Esophagus squamous epithelium (tissue), 5 donors: ENCODE measurements at places on chromosomes 12 and 14.

- no peaks in the 10 kb centered on the region for H3K36me3 ChIP-seq
- no peaks in the 10 kb centered on the region for H3K4me1 ChIP-seq
- H3K27ac ChIP-seq, result no peak overlapping the region
- no peak for DNase-seq
- no peaks in the 10 kb centered on the region for H3K27me3 ChIP-seq
These were observed 40.1 kb upstream of the YAF2 start for GRCh38 chr12:42278128-42278510.

GRCh38 chr14:37658156-37658555 lies 62.7 kb downstream of the TTC6 start:
- H3K4me3 ChIP-seq, result no peak overlapping the region
- no peak for DNase-seq
- no peaks in the 10 kb centered on the region for H3K27me3 ChIP-seq
- H3K4me1 ChIP-seq, result peaks cover 9% of the 10 kb centered on the region

GRCh38 chr14:77314539-77315457 lies 5.9 kb downstream of the POMT2 start:
- peak overlapping the region; percentile 6 for H3K27ac ChIP-seq
- no peaks in the 10 kb centered on the region for H3K36me3 ChIP-seq
- no peak for DNase-seq
- H3K4me3 ChIP-seq, result no peak overlapping the region

DNA sequence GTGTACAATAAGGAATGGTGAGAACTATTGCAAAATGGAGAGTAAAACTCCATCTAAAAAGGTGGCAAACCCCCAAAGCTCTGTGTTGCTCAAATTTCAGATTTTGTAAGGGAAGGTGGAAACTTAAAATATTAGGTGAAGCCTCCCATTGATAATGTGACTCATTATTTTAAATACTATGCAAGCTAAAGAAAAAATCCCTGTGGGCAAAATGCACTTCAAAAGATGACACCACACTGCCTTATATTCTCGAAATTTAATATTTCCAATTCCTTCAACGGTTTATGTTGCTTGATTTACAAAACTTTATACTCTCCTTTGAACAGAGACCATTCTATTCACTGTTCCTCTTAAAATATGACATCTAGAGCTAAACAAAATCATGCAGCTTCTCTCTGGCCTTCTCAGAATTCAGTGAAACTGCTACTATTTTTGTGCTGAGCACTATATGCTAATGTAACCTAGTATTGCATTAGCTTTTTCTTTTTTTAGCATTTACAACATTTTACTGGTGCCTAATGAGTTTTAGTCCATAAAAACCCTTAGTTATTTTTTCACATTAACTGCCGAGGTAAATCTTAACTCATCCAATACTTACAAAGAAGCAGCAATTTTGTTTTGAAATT lies 297.7 kb downstream of the SYT1 start:
- H3K27me3 ChIP-seq, result no peaks in the 10 kb centered on the region
- H3K36me3 ChIP-seq, result no peaks in the 10 kb centered on the region
- no peak for DNase-seq
- no peak overlapping the region for H3K4me3 ChIP-seq

DNA sequence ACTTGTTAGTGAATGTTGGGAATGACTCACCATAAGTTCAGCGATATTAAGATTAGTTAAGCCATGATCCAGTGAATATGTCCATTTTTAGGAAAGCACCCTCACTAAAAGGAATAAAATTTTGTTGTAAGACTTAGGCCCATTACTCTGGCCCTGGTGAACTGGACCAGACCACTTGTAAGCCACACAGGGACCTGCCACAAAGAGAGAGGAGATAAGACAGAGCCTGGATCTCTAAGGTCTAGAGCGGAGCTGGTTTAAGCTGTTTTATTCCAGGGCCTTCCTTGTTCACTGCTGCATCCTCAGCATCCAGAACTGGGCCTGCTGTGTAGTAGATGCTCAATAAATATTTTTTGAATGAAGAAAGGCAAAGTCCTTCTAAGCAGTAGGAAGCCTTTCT lies 79.1 kb downstream of the CRADD start:
- DNase-seq, result no peak
- peaks cover 24% of the 10 kb centered on the region for H3K4me1 ChIP-seq
- no peak overlapping the region for H3K27ac ChIP-seq
- no peaks in the 10 kb centered on the region for H3K36me3 ChIP-seq
- no peaks in the 10 kb centered on the region for H3K27me3 ChIP-seq

DNA sequence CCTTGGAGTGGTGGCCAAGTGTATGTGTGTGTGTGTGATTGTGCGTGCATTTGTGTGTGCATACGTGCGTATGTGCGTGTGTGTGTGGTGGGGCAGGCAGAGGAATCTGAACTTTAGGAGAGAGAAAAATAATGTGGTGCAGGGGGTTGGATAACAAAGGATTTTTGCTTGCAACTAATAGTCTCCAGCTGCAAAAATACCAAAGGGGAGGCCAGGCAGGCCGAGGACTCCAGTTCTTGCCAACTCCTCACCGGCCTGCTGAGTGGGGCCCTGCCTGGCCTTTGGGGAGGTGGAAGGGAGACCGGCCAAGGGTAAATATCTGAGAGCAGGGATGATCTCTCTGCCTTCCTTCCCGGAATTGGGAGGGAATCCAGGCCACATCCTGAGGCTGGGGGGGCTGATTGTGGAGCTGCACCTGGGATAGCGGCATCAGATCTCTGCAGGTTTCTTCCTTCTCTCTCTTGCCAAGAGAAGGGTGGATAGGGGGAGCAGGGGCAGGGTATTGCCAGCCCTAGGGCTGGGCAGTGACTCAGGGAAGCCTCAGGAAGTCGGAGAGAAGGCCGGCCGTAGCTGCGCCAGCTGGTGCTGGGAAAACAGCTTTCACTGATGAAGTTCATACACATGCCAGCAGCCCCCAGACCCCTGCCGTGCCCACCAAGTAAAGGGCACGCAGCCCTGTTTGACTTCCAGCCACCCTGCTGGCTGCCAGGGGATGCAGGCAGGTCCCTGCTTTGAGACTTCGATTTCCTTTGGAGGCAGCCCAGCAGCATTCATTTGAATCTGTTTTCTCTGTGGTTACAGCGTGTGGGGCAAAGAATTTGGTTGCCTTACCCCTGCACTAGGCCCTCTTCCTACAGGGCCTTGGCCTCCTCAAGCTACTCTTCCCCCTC lies 4.6 kb upstream of the LRP1-AS start:
- peaks cover 19% of the 10 kb centered on the region for H3K36me3 ChIP-seq
- H3K27ac ChIP-seq, result peak overlapping the region; percentile 87
- H3K27me3 ChIP-seq, result no peaks in the 10 kb centered on the region
- H3K4me3 ChIP-seq, result no peak overlapping the region

DNA sequence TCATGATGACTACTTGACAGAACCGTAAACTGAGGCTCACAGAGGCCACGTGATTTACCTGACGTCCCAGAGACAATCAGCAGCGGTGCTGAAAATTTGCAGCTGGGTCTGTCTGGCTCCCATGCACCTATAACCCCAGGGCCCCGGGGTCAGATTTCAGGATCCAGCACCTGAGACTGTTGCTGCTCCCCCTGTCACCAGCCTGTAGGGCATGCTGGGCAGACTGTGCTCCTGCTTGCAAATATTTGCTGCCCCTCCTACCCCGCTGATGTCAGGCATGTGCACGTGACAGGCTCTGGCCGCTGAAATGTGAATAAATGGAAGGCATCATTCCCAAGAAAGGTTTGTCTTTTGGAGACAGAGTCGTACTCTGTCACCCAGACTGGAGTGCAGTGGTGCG lies 6.0 kb downstream of the MMAB start:
- H3K27ac ChIP-seq, result no peak overlapping the region
- H3K4me1 ChIP-seq, result peaks cover under 1% of the 10 kb centered on the region
- H3K36me3 ChIP-seq, result peaks cover 8% of the 10 kb centered on the region
- H3K27me3 ChIP-seq, result no peaks in the 10 kb centered on the region
- H3K4me3 ChIP-seq, result no peak overlapping the region

DNA sequence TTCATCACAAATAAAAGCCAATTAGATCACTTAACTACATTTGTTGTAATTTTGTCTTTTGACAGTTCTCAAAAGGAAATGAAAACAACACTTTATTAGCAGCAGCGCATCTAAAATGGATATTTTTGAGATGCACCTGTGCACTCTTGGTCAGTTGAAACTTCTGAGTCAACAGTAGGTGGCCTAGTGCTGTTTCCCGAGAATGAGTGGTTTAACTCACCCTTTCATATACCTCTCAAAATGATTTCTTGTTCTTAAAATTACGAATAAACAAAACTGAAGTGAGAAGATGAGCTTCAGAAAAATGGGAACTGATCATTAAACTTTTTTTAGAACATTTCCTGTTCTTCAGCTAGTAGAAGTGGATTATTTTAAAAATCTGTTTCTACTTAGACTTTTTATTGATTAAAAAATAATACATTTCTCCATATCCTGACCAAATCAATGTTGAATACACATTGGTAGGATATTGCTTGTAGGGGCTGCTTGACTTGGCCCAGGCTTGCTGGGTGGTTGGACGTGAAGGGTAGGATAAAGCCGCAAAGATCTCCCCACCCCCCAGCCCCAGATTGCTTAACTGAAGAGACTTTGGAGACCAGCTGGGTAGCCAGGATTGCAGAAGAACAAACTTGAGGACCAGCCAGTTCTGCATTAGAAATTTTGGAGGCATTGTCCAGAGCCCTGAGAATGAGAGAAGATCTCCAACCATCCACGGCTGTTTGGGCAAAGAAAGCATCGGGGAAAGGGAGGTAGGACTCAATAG lies 22.3 kb upstream of the STK38L start:
- H3K27ac ChIP-seq, result no peak overlapping the region
- peaks cover 4% of the 10 kb centered on the region for H3K4me1 ChIP-seq
- no peak overlapping the region for H3K4me3 ChIP-seq

DNA sequence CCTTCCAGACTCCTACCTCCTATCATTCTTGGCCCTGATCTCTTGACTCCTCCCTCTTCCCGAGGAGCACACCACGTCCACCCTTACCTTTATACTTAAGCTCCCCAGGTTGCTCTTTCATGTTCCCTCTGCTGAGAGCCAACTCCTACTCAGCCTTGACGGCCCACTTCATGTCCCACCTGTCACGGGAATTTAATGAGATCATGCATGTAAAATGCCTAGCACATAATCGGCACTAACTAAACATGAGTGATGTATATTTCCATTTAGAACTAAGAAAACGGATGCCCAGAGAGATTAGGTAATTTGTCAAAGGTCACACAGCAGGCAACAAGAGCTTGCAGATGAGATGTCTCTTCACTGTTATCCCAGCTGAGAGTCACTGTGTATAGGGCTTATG lies 45.1 kb downstream of the NOS1 start:
- no peak for DNase-seq
- no peak overlapping the region for H3K4me3 ChIP-seq
- no peaks in the 10 kb centered on the region for H3K27me3 ChIP-seq
- no peaks in the 10 kb centered on the region for H3K36me3 ChIP-seq

GRCh38 chr12:96375170-96375569 lies 25.1 kb downstream of the CDK17 start:
- no peak overlapping the region for H3K4me3 ChIP-seq
- H3K27ac ChIP-seq, result no peak overlapping the region
- no peaks in the 10 kb centered on the region for H3K27me3 ChIP-seq
- H3K36me3 ChIP-seq, result no peaks in the 10 kb centered on the region

- H3K4me3 ChIP-seq, result no peak overlapping the region
- H3K27ac ChIP-seq, result peak overlapping the region; percentile 3
- H3K4me1 ChIP-seq, result no peaks in the 10 kb centered on the region
- no peak for DNase-seq
- no peaks in the 10 kb centered on the region for H3K27me3 ChIP-seq
- no peaks in the 10 kb centered on the region for H3K36me3 ChIP-seq
These were observed 58.9 kb downstream of the FBXO34 start for GRCh38 chr14:55329999-55330710.

DNA sequence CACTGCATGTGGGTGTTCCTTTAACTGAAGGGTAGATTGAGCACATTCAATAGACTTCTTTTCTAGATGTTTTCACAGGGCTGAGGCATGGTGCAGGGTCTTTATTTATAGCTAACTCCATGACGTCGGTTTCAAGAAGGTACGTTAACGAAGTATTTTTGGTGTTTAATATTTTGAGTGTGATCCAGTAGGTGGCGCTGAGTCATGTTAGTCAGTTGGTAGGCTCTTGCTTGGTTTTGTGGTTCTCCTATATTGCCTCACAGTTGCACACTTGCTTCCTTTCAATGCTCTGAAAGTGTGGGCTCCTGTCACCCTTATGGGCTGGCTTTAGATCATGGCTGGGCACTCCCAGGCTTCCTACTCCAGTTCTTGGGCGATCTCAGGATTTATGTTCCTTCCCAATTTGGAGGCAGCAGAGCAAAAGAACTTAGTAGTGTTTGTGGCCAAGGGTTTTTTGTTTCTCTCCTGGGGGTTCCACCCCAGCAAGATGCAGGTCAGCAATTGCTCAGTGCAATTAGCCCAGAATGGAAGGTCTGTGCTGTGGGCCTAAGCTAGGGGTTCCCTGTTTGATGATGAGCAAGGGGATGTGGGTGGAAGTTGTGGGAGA lies 471.6 kb upstream of the FOXG1 start:
- no peak overlapping the region for H3K4me3 ChIP-seq
- DNase-seq, result no peak
- H3K27ac ChIP-seq, result no peak overlapping the region

GRCh38 chr14:53620890-53621289 lies 335.7 kb downstream of the BMP4 start:
- H3K4me3 ChIP-seq, result no peak overlapping the region
- no peaks in the 10 kb centered on the region for H3K27me3 ChIP-seq
- DNase-seq, result no peak
- no peaks in the 10 kb centered on the region for H3K36me3 ChIP-seq
- no peak overlapping the region for H3K27ac ChIP-seq

DNA sequence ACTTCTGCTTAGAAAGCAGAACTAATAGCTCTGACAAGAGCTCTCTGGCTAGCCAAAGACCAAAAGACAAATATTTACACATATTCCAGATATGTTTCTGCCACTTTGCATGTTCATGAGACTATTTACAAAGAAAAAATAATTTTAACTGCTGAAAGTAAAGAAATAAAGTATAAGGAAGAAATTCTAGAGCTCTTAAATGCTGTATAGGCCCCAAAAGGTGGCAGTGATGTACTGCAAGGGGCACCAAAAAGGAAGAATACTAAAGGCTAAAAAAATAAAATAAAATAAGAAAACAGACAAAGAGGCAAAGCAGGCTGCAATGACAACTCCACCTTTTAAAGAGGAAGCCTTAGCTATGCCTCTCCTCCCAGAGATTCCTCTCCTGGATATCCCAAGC lies 23.0 kb downstream of the KLRK1 start:
- H3K27ac ChIP-seq, result peak overlapping the region; percentile 95
- no peak for DNase-seq
- H3K27me3 ChIP-seq, result no peaks in the 10 kb centered on the region
- no peaks in the 10 kb centered on the region for H3K36me3 ChIP-seq

DNA sequence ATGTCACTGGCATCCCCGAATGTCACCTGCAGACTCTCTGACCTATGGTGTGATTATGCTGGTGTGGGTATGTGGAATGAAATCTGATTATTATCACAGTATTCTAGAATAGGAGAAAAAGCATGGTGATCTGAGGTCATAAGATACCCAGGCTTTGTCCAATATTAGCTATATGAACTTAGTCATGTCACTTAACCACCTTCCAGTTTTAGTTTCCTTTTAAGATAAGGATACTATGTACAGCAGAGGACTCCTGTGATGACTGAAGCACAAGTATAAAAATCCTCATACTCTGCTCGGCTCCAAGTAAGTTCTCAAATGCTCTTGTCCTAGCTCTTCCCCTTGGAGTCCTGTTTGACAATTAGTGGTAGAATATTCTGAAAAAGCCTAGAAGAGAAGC lies 2.8 kb downstream of the GNS start:
- H3K27me3 ChIP-seq, result no peaks in the 10 kb centered on the region
- H3K4me3 ChIP-seq, result no peak overlapping the region
- no peak for DNase-seq
- H3K4me1 ChIP-seq, result peaks cover 51% of the 10 kb centered on the region
